ENCODE measurements at places on chromosomes 13 and 19.

DNA sequence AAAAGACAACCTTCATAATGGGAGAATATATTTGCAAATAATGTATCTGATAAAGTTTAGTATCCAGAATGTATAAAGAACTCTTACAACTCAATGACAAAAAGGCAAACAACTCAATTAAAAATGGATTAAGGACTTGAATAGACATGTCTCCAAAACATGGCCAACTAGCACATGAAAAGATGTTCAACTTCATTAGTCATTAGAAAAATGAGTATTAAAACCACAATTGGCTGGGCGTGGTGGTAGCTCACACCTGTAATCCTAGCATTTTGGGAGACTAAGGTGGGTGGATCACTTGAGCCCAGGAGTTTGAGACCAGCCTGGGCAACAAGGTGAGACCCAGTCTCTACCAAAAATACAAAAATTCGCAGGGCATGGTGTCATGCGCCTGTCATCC is 18.8 kb upstream of the ZMYM5 start:
- no peak for DNase-seq

DNA sequence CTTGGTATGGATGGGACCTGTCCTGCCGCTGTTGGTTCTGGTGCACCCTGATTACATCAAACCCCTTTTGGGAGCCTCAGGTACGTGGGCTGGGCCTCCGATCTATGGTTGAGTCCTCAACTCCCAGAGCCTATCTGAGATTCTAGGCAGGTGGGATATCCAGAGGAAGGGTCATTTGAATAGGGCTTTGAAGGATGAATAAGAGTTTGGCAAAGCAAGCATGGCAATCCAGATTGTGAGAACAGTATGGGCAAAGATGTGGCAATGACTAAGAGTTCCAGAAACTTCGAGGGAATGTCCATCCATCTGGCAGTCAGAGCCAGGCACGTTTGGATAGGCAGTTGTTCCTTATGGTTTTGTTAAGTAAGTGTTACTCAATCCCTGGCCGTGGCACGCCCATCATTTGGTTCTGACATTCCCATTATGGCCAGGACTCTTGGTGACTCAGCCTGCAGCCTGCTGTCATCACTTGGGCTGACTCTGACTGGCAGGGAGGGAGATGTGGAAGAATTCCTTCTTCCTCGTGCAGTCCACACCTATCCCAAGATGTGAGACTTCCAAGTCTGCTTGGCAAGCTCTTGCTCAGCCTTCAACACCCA is 21.5 kb downstream of the CYP4F22 start:
- no peak for DNase-seq

GRCh38 chr13:71260246-71260645 is 606.8 kb downstream of the DACH1 start:
- DNase-seq = no peak

DNA sequence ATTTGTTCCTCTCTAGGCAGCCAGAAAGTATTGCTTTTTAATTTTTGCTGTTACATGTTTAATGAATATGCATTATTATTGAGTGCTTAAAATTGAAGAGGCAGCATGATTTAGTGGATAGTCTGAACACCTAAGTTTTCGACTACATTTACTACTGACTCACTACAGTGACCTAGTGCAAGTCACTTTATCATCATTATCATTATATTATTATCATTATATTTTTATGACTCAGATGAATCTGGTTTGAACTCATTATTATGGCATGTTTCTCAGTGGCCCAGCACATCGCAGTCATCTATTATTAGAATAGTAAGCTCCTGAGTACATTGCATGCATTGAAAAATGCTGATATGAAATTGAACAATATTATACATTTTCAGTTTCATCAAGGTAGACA is 351.2 kb upstream of the PRR20A start:
- no peak for DNase-seq
